ENCODE measurements at places on chromosomes 6 and 20. TPM values are rescaled to one million over a fixed set of nuclear protein-coding genes. Genes with fewer than 3 reads are reported as not detected.

Gene HEBP2
- total RNA-seq: 28.6 TPM

Gene LY6G6C
- total RNA-seq: not detected

Gene COL10A1
- not detected for total RNA-seq

Gene PRND
- total RNA-seq: not detected

Gene LCA5
- 0.28 TPM for total RNA-seq

DNA sequence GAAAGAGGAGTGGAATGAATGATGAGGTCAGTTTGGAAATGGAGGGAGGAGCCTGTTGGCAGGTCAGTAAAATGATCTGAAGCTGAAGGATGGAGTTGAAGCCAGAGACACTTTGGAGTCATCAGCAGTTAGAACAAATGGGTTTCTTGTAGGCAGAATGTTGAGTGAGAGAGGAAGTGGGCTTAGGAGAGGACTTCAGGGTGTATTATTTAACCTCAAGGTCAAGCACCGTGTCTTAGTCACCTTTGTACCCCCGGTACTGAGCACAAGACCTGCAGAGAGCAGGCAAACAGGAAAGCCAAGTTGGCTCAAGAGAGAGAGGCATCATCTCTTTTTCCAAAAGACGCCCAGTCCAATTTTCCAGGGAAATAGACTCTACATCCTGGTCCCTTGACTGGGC is 23.3 kb downstream of the C20orf173 start:
- peak; percentile 8 for ATAC-seq

DNA sequence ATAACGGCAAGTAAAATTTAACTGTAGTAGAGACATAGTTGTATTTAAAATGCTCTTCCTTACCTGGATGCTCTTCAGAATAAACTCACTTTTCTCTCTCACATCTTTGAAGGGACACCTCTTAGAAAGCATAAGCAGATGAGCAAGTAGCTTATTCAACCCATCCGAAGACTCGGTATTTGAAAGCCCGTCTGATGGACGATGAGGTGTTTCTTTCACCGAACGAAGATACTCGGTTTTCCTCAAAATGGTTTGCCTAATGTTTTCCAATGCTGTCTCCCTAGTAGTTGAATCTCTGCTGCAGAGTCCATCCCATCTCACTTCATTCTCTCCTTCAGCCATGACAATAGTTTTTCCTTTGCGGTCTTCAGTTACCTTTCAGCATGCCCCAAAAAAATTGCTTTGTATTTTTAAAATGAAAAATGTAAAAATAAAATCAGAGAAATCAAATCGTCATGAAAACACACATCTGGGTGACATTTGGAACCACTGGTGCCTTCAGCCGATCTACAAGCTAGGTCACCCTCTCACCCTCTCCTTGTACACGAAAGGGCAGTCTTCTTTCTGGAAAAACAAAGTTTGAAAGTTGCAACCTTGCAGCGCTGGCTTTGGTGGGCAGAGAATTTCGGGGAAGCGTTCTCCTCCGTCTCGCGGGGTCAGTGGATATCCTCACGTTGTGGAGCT is 772 bp downstream of the SESN1 start:
- no peak for ATAC-seq

DNA sequence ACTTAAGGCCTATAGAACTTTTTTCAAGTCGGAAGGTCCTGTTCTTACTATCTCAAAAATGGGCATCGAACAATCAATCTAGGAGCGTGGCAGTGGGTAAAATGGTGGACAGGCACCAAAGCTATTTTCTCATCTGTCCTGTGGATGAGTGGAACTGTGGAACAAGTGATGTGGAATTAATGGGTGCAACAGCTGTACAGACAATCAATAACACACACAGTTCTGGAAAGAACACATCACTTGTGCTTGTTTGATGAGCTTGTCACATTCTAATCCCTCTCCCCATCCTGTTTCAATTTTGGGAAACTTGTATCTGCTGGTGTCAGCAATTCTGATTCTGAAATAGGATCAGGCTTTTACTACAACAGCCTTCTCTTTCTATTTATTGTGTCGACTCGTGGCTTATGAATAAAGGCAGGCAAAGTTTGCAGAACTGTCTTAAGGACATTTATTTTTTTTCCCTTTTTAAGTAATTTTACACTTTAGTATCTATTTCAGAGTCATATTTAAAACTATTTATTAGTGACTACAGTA is 11.5 kb downstream of the RBM24 start:
- no peak for ATAC-seq

- peak; percentile 80 for ATAC-seq
Measured at GRCh38 chr6:40587240-40588069, at the start of gene LRFN2. Gene LRFN2 (minus strand): TSS chr6:40587364.

GRCh38 chr6:161085246-161085645 is 93.7 kb downstream of the MAP3K4 start:
- ATAC-seq: peak; percentile 93

DNA sequence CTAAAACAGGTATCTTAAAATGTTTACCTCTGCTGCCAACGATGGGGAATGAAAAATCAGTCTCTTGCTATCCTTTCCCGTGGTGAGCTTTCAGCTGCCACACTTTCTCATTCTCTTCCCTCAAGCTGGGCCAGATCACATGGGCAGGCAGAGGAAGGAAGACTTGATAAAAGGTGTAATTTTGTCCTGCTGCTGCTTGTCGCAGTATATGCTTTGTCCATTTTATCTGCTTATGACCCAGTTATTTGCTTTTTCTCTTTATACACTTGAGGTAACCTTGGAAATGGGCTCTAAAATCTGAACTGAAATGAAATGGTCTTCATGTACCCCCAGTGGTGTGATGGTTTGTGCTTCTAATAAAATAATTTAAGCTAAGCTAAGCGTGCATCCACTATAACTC is 695.9 kb upstream of the FLRT3 start:
- no peak for ATAC-seq
